ENCODE measurements at places on chromosomes 3 and 15.
A peak's percentile ranks its signal among the peaks of the same experiment; 100 is the strongest.

DNA sequence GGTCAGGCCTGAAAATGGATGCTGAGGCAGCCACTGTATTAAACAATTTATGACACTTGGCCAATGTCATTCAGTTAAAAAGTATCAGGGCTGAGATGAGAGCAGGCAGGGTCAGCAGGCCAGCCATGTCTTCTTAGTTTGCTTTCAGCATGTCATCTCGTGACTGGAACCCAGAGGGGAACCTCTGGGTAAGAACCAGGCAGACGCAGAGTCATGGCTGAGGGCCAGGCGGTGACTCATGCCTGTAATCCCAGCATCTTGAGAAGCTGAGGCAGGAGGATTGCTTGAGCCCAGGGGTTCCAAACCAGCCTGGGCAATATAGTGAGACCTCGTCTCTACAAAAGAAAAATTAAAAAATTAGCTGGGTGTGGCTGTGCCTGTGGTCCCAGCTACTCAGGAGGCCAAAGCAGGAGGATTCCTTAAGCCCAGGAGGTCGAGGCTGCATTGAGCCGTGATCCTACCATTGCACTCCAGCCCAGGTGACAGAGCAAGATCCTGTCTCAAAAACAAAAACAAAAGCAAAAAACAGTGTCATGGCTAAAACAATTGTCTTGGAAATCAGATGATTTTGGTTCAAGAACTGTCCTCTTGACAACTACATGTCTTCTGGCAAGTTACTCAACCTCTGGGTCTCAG lies 11.7 kb downstream of the BCL2L10 start:
- no peak for DNase-seq

DNA sequence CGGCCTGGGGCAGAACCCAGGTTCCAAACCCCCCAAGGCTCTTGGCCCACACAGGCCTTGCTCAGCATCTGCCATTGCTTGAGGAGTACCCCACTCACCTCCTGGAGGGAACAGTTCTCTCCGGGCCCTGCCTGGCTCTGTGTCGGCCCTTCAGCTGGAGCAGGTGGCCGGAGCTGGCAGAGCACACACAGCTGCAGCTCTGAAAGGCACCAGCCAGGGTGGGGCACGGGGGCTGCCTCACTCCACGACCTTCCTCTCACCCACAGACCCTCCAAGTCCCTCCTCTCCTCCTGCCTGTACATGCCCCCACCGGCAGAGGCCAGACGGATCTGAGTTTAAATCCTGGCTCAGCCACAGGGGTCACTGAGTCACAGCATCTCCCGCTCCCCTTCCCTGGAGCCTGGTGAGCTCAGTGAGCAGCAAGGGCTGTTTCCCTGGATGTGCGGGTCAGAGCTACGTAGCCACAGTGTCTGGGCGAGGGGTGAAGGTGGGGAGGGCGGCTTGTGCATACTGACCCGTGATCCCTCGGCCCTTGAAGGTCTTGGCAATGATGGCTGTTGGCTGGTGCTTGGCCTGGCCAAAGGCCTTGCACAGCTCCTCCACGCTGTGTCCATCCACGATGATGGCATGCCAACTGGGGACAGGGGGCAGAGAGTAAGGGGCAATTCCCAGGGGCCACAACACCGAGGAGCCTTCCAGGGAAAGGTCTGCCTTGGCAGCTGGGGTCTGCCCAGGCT lies 23.0 kb downstream of the TKT start:
- no peak for DNase-seq

DNA sequence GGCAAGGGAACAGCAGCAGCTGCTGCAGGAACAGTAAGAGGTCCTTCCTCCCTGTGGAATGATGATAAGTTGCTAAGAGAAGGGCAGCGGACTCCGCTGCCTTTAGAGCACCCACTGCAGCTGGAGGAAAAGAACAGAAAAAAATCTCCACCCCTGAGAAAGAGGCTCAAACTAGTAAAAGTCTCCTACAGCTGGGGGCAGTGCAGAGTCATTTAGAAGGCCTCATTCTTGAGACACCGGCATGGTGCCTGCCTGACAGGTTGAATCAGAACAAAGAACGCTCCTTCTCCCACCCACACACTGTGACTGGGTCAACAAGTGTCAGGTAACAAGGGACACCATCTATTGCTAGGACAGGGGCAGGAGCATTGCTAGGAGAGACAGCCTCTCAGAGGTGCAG lies 188.4 kb downstream of the ABHD5 start:
- no peak for DNase-seq

- peak; percentile 16 for DNase-seq
These were observed 7.6 kb downstream of the LPCAT4 start for GRCh38 chr15:34359416-34359815.

DNA sequence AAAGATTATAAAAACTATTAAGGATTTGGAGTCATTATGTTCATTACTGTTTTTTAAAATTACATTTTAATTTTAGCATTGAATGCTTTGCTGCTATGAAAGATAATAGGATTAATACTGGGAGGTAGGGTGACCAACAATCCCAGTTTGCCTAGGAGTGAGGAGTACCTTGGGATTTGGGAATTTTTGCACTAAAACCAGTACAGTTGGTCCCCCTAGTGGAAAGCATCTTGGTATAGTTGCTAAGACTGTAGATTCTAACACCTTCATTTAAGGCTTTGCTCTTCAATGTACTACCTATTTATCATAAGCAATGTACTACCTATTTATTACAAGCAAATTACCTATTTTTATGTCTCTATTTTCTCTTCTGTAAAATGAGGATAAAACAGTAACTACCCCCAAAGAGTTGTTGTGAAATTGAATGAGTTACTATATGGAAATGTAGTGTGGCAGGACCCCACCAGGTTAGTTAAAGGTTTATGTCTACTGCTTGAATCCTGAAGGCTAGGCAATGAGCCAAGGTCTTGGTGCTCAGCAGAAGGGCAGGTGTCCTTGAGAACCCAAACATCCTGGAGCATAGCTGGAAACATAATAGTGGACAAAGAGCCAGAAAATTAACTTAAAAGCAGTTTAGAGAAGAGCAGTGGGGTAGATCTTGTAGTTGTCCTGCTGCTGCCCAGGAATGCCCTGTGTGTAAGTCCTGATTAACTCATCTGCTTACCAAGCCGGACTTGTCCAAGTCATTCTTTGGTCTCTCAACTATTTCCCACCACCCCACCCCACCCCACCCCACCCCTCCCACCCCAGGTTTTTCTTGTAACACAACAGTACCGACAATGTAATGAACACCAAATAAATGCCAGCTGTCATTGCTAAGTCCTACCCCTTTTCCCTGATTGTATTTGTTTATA lies 49.2 kb upstream of the NMD3 start:
- no peak for DNase-seq

DNA sequence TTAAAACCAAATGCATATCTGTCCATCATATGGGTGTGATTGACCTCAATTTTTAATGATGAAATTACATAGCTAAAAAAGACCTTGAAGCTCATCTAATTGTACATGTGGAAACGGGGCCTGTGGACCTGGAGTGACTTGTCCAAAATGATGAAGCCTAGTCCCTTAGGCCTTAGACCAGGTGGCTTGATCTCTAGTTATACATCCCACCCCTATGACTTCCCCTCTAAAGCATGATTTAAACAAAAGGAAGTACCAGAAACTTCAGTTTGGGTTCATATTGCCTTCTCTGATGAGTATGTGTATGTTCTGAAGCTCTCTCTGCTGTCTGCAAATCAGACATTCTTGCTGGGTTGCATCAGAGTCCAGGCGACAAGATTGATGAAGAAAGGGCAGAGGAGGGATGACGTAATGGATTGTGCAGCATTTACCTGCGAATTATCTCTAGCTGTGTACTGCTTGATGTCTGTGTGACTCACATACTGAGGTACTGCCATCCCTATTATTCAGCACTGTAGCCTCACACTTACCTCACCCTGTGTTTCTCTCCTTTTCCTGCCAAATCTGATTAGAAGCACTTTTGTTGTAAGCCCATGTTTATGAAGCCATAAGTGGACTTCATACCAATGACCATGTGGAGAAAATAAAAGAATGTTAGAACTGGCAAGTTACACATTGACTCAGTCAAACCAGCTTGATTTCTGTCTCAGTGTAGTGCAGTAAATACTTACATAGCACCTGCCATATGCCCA lies 111.5 kb downstream of the FILIP1L start:
- no peak for DNase-seq

DNA sequence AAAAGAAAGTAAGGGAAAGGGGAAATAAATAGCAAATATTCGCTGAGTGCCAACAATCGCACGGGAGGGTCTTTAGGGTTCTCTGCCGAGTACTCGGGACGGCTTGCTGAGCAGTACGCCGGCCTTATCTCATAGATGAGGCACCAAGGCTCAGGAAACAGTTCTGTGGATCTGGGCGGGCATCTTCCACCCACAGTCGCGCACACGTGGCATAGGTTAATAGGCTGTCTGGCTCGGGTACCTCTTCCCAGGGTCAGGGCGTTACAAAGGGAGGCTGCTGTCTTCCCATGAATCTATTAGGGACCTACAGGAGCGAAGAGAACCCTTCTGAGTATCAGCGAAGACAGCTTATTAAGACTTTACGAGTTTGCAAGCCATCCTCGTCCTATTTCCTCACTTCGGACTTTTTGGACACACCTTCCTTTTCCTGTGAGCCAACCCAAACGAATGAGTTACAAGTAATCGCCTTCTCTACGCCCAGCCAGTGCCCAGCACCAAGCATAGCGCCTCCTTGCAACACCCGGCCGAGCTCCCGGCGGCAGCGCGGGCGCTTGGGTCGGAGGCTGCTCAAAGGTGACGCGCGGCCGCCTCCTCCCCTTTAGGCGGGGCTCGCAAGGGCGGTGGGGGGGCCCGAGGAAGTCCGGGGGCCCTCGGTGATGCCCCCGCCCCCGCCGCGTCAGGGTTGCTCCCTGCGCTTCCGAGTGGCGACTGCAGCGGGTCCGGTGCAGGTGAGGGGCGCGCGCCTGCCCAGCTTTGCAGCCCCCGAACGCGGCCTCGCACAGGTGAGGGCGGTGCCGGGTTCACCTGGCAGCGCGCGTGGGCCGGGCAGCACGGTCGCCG lies at the start of gene MCTP2:
MCTP2 (plus strand) TSS at position 679 of the 840 bp plus-strand sequence. CDS start 66,705 bp downstream, outside the sequence.
- DNase-seq = peak; percentile 14

- no peak for DNase-seq
These were observed 123.1 kb upstream of the DPH6 start for GRCh38 chr15:35669021-35669420.

- DNase-seq = no peak
These were observed 12.8 kb downstream of the WDR48 start for GRCh38 chr3:39064646-39065045.

DNA sequence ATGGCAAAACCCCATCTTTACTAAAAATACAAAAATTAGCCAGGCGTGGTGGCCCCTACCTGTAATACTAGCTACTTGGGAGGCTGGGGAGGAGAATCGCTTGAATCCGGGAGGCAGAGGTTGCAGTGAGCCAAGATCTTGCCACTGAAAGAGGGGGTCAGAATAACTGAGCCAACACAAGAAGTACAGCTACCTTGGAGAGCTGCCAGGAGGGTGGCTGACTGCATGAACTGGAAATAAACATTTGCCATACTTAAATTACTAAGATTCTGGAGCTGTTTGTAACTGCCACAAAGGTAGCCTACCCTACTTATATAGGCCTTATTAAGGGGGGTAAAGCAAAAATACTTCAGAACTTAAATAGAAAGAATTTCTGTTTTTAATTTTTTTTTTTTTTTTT lies 15.4 kb upstream of the PIK3CB start:
- no peak for DNase-seq

DNA sequence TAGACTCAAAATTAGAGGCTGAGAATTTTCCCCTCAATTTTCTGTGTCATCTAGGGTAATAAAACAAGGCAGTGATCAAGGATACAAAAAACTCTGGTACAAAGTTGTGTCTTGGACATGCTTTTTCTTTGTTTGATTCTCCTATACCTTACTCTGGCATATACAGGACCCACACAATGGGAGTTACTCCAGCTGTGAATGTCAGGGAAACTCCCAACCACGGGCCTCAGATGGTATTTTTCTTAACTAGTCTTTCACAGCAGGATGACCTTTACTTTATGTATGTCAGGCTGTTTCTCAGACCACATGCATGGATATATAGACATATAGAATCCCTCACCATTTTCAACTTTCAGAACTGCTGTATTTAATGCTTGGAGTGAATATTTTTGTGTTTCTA lies 41.3 kb downstream of the FEZF2 start:
- no peak for DNase-seq

DNA sequence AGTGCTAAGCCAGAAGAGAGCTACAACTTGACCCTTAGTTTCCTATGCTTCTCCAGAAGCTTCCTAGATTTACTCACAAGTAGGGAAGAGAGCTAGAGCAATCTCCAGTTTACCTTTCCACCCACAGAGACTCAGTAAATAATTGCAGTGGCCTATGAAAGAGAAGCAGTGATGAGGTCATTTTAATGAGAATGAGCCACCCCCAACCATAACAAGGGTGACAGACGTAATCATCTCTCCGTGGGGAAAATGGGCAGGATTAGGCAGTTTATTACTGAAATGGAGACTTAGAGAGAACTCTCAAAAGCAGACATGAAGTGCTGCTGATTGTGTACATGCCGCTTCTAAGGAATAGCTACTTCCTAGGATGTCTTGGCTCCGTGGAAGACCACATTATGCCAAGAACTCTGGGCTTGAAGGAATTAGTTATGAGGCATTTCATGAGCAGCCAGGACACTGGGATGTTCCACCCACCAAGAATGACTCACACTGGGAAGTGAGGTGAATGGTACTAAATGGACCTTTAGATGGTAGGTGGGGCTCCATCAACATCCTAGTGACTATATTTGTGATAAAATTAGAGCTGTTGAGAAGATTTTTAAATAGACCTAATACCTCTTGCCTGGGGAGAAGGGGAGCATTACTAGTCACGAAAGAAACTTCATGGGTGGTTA lies 160.9 kb downstream of the EDEM1 start:
- DNase-seq = no peak

DNA sequence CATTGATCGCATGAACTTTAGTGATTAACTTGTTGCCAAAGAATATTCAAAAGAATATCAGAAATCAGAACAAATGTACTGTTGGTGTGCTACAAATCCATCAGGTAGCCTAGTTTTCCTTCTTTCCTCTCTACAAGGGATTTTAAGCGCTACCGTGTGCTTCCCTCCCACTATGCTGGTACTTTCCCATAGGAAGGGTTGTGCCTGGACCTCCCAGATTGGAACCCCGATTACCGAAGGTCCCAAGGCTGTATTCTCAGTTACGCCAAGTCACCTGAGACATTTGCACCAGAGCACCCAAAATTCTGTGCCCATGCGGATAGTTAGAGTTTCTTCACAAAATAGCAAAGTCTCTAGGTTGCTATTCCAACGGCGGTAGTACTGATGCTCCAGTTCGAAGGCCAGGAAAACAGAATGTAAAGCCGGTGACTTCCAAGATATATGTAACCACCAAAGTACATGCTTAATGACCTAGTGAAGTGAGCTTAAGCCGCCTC lies 23.4 kb upstream of the GATM start:
- DNase-seq = no peak

GRCh38 chr3:195849322-195850074 lies 37.8 kb upstream of the MUC4 start:
- DNase-seq = peak; percentile 71

DNA sequence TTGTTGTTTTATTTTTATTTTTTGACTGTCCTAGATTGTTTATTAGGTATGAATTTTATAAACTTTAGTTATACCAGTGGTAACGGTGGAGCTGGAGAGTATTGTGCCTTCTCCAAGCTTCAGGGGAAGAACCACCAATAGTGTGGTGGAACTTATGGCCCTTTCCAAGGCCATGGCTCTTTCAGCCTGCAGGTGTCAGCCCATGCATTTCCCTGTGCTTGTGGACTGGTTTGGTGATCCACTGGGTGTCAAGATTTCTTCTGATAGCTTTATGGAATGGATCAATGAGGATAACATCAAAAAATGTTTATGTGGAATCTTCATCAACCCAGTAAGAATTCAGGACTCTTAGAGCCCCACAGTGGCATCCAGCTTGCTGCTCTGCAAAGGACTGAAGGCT lies 19.2 kb upstream of the SCAMP5 start:
- DNase-seq = no peak
